Stimulated activated CD4-positive, alpha-beta T cell treated with anti-CD3 and anti-CD28 coated beads, Interleukin-12 subunit alpha, Interleukin-12 subunit beta, amount 100 ng/mL, for 4 hours (primary cell): ENCODE measurements at places on chromosomes 1 and 21.

DNA sequence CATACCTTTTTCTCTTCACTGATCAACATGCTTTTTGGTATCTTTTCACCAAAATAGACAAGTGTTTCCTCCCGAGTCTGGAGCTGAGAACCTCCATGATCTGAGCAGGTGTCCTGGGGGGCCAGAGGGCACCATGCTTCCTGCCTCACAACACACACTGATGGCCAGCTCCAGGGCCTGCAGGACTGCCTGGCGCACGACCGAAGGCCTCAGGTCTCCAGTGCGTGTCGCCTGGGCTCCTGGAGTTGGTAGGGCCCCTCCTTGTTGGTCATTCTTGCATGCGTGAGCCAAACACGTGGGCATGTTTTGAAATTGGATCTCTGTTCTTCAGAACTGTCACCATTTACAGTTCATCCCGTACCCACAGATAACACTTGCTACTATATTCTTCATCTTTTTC is 64.4 kb downstream of the SLC37A1 start:
- no peak for DNase-seq

DNA sequence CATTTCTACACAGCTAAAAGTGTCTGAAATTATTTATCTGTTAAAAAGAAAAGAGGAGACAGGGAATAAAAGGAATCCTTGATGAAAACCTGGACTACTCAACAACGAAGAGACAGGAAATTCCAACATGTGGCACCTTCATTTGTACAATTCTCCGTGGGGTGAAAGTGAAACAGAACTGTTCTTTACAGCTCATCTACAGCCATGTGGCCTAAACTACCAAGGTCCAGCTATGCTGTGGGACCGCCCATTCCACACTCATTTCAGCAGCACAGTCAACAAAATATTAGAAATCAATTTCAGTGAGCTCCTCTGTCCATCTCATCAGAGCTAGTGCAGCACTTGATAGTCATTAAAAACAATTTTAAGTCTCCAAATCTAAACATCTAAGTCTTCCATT is 44.0 kb downstream of the UBR4 start:
- no peak for DNase-seq

DNA sequence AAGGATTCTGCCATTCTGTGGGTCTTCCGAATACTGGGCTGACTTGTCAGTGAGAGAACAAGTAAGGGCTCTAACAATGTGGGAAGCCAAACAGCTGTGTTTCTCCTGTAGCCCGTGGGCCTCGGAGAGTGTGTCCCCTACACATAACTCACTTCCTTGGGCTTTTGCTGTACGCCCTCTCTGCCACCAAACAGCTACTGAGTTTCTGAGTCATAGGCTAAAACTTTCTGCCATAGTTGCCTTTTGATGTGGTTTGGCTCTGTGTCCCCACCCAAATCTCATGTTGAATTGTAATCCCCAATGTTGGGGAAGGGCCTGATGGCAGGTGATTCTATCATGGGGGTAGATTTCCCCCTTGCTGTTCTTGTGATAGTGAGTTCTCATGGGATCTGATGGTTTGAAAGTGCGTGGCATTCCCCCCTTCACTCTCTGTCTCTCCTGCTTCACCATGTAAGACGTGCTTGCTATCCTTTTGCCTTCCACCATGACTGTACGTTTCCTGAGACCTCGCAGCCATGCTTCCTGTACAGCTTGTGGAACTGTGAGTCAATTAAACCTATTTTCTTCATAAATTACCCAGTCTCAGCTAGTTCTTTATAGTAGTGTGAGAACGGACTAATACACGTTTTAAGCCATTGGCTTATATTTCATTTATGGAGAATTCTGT is 194.8 kb upstream of the HMCN1 start:
- no peak for DNase-seq

- DNase-seq, result no peak
Measured at GRCh38 chr1:163290025-163290640, 31.6 kb upstream of the NUF2 start.

GRCh38 chr1:62628506-62628905 is 31.2 kb downstream of the ANGPTL3 start:
- DNase-seq, result no peak

GRCh38 chr1:14103878-14104430 is 404.0 kb downstream of the PRDM2 start:
- DNase-seq, result no peak

GRCh38 chr1:51643362-51643761 is 26.5 kb downstream of the OSBPL9 start:
- DNase-seq, result no peak

GRCh38 chr1:211566431-211567025 is 12.4 kb downstream of the SLC30A1 start:
- DNase-seq, result no peak

DNA sequence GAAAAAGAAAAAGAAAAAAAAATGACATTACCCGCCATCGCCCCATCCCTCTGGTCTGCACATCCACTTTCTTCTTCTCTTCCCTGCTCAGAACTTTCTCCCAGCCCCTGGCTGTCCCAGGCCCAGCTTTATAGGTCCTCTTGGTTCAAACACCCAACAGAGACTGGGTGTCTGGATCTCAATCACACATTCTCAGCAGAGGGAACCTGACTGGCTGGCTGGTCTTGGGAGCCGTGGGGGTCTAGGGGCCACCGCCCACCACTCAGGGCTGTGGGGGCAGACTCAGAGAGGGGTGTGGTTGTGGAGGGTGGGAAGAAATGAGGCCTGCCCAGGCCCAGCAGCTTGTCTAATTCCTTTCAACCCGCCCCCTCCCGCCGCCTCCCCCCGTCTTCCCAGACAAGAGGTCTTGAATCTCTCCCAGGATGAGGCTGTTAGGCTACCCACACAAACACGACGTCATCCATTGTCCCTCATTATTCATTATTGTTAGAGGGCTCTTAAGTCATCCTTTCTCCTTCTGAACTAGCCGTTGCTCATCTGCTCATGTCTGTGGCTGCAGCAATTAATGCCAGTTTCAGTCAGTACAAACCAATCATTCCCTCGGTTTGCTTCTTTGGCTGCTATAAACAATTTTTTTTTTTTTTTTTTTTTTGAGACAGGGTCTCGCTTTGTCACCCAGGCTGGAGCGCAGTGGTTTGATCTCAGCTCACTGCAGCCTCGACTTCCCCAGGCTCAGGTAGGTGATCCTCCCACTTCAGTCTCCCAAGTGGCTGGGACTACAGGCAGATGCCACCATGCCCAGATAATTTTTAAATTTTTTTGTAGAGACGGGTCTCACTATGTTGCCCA is 40.6 kb upstream of the CLIC4 start:
- no peak for DNase-seq

DNA sequence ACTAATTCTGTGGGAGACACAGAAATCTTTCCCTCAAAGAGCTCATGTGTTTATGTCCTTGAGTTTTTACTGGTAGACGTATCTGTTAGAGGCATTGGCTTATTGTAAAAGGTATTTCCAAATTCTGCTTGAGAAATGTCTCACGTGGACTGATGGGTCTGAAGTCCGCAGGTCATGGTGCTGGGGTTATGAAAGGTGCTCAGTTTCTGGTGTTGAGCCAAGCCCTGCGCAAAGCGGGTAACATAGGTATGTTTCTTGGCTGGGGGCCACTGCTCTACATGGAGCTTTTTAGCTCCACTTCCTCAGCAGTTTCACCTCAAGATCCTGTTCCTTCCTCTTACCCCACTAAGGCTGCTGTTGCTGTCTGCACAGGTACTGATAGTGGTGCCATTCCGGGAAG is 10.8 kb downstream of the UTP25 start:
- DNase-seq, result no peak

DNA sequence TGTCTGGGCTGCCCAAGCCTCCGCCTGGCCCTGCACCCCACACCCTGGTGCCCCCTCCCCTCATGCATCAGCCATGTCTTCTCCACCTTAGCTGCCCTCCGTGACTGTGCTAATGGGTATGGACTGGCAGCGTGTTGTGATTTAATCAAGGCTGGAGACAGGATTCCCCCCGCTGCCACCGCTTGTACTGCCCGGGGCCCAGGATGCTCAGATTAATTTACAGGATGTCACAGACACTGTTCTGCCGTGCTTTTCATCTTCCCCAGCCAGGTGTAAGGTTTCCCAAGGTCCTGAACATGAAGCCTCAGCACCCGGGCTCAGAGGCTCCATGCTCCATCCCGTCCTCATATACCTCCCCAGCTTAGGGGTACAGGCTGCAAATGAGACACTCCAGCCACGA is 66.3 kb downstream of the TAS1R2 start:
- DNase-seq, result no peak

- no peak for DNase-seq
Measured at GRCh38 chr1:23727362-23727811, 15.9 kb upstream of the ELOA start.

DNA sequence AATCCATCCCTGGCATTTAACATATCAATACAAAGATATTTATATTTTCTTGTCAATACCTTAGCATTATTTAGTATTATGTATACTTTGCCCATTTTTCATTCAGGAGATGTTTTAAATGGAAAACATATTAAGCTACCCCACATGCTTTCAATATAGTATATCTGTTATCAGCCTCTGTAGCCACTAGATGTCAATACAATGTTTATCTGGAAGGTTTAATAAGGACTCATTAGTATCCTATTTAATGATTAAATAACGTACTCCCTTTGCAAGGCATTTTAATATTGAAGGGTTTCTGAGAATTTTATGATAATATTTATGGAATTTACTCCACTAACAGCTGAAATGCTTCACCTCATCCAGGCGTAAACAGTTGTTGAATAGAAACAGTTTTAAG is 329.5 kb upstream of the ADGRL2 start:
- DNase-seq, result no peak

DNA sequence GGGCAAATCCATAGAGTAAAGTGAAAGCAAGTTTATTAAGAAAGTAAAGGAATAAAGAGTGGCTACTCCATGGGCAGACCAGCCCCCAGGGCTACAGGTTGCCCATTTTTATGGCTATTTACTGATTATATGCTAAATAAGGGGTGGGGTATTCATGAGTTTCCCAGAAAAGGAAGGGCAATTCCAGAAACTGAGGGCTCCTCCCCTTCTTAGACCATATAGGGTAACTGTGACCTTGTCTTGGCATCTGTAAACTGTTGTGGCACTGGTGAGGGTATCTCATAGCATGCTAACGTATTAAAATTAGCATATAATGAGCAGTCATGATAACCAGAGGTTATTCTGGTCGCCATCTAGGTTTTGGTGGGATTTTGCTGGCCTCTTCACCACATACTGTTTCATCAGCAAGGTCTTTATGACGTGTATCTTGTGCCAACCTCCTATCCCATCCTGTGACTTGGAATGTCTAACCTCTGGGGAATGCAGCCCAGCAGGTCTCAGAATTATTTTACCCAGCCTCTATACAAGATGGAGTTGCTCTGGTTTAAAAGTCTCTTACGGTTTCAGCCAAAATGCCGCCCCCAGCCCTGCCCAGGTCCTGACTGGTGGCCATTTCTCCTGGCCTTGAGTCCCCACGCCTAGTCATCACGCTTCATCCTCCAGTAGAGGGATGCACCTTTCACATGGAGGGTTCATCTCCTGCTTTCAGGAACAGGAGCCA is 982 bp upstream of the TRIM17 start:
- DNase-seq, result no peak

DNA sequence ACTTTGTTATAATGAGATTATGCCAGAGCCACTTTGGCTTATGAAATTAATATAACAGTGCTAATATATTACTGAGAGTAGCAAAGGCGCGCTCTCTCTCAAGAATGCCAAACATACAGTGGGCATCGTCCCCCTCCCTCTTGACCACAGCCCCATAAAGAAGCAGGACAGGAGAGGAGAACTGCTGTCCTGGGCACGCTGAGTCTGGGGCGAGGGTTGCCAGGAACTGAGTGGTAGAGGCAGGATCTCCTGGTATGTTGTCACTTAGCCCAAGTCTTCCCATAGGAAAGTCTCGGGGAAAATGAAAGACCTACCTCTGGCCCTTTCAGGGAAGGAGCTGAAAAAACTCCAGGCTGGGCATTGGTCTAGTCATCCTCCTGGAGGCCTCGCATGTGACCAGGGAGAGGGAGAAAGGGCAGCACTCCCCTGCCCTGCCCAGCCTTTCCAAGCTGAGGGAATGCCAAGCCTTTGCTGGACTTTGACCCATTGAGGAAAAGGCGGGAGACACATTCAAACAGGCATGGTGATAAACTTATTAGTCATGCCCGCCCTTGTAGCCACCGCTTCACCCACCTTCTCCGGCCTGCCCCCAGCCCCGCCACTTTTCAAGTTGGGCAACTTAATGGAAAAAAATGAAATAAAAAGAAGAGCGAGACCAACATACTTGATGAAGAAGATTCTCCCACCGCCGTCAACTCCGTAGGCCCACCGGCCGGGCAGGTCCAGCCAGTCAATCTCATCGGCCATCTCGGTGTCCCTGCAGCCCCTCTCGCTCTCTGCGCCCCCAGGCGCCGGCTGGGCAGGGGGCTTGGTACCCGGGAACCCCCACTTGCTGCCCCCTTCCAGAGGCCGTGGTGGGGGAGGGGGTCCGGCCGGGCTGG is 17.4 kb upstream of the PLEKHA6 start:
- DNase-seq, result no peak

DNA sequence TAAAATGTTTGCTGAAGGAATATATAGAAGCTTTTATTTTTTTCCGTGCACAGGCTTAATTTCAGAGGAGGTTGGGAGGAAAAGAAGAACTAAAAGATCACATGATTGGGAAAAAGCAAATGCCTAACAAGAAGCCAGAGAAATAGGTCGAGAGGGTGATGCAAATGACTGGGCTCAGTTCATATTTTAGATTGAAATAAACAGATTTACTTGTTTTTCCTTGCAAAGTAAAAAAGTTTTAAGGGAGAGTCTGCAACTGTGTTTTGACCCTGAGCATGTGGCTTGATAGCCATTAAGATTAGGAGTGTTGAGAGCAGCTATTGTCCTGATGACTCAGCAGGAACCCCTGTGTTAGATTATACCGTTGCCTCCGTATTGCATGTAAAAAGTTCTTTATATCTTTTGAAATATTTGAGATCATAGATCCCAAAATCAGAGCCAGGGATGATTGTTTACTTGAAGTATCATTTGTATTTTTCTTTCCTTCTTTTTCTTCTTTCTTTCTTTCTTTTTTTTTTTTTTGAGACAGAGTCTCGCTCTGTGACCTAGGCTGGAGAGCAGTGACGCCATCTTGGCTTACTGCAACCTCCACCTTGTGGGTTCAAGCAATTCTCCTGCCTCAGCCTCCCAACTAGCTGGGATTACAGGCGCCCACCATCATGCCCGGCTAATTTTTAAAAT is 20.2 kb downstream of the CLIC4 start:
- DNase-seq, result no peak
